ENCODE measurements at places on chromosomes 7 and 10.

- DNase-seq, result no peak
Observed at GRCh38 chr7:1725199-1725690, 55.2 kb downstream of the ELFN1 start.

DNA sequence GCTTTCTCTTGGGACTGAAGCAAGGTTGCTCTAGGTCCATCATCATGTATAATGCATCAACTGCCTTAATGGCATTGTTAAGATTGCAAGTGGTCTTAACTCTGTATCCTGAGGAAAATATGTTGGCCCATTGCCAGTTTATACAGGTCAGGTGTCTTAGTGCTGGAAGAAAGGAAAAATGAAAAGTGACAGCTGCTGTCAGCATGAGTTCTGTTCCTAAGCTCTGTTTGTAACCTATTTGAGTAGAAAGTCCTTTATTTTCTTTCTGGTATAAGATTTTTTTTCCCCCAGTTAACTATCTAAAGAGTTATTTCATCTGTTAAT, 127.2 kb downstream of the SRI start:
- DNase-seq, result no peak

DNA sequence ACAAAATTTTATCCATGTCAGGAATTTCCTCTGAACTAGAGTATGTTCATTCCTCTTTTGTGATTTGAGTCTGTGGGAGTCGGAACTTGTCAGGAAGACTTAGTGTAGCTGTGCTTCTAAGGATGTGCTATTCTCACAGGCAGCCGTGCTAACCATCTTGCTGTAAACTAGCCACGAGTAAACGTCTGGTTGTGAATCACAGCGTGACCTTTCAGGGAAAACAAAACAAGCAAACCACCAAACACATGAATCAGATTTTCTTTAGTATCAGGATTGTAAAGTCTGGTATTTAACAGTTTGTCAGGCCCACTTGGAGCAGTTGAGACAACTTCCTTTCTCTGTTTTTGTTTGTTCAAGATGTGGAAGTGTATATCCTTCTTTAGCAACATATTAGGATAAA, 32.0 kb downstream of the AUTS2 start:
- no peak for DNase-seq

GRCh38 chr10:69506487-69506833, 55.2 kb downstream of the TSPAN15 start:
- no peak for DNase-seq

- no peak for DNase-seq
Observed at GRCh38 chr10:104437226-104437625, 83.6 kb downstream of the CFAP58 start.

- DNase-seq, result no peak
Observed at GRCh38 chr7:84675633-84676034, 481.0 kb upstream of the SEMA3A start.

DNA sequence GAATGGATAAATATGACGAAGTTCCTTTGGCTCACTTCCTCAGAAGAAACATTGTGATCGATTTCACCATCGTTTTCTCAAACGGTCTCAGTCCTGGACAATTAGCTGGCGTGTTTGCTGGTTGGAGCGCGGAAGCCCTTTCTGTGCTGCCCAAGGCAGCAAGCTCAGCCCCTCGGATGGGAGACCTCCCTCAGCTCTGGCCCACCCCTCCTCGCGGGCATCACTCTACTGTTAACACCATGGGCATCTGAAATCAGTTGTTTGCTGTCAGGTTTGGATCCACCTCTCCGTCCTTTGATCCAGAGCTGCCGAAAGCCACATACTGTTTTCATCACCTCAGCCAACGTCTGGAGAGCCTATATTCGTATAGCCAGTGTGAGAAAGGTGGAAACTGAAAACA, 68.2 kb downstream of the C10orf143 start:
- DNase-seq, result no peak

DNA sequence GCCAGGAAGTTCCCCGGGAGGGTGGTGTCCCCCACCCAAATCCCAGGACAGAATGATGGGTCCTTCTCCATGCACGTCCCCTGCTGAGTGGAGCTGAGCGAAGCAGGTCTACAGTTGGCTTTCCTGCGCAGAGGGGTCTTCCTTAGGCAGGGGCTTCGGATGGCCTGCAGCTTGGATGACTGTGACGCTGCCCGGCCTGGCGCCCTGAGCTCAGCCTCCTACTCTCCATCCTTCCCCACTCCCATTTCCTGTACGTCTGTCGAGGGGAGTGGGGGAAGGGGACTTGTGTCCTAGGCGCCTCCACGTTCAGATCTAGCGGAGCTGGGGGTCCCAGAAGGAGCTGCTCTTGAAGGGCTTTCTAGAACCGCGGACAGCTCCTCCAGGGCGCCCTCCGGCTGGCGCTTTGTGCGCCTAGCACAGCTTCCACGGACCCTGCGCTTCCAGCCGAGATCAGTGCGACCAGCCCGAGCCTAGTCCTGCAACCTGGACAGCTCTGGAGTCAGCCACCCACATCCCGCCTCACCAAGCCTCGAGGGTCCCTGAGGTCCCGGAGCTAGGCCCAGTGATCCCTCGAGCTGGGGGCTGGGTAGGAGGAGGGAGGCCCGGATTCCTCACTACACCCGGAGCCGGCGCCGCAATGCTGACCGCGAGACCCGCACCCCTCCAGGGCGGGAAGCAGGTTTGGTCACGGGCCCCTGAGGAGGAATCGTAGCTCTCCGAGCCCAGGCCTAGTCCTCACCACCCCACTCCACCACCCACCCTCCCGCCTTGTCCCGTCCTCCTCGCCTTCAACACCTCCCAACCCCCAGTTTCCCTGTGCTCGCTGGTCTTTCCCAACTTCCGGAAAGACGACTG, 1.9 kb downstream of the GRID1 start:
- no peak for DNase-seq

GRCh38 chr10:57806675-57807074, 461.0 kb downstream of the IPMK start:
- no peak for DNase-seq

GRCh38 chr7:36475381-36475780, 85.7 kb downstream of the ANLN start:
- peak; percentile 37 for DNase-seq

GRCh38 chr7:11252011-11252607, 278.4 kb downstream of the PHF14 start:
- no peak for DNase-seq
